A549 treated with GW870086 at 1 μM for 4 hours (cell line): ENCODE measurements at places on chromosomes 1 and 21. TPM values are rescaled to one million over a fixed set of nuclear protein-coding genes. Genes with fewer than 3 reads are reported as not detected.

PYHIN1 gene
- not detected in 5 replicates for total RNA-seq

NKAIN1 gene
- 0.97 to 1.6 TPM (median 1.1 TPM) in 5 replicates for total RNA-seq

GCSAML gene
- not detected in 5 replicates for total RNA-seq

UBL4B gene
- total RNA-seq = not detected in 5 replicates

GBP1 gene
- total RNA-seq = 0.05 to 0.17 TPM (median 0.10 TPM) in 5 replicates

NBPF10 gene
- 0.54 to 0.83 TPM (median 0.78 TPM) in 5 replicates for total RNA-seq

CR1 gene
- total RNA-seq = not detected in 5 replicates

NUP210L gene
- total RNA-seq = 0.02 TPM in 1 of 5 replicates, not detected in the others

TNNI3K gene
- total RNA-seq = 0.47 TPM in 1 of 5 replicates, not detected in the others

BMP8B gene
- total RNA-seq = 4.4 to 5.5 TPM (median 5.0 TPM) in 5 replicates

KCNE2 gene
- total RNA-seq = not detected in 5 replicates

SYNC gene
- 10.4 to 17.7 TPM (median 14.8 TPM) in 5 replicates for total RNA-seq

SLC2A5 gene
- total RNA-seq = 0.06 to 0.77 TPM (median 0.33 TPM) in 5 replicates

KRTAP11-1 gene
- not detected in 5 replicates for total RNA-seq

ASCL5 gene
- 0.09 to 0.23 TPM (median 0.10 TPM) in 4 of 5 replicates, not detected in the other for total RNA-seq

IL12RB2 gene
- total RNA-seq = 0.08 TPM in 1 of 5 replicates, not detected in the others

DLGAP3 gene
- total RNA-seq = 0.17 to 0.27 TPM (median 0.22 TPM) in 5 replicates

CRABP2 gene
- 7.8 to 14.9 TPM (median 8.6 TPM) in 5 replicates for total RNA-seq

OR10Z1 gene
- total RNA-seq = not detected in 5 replicates

GTF2B gene
- 23.9 to 30.3 TPM (median 25.5 TPM) in 5 replicates for total RNA-seq

OXCT2 gene
- 0.49 to 0.97 TPM (median 0.63 TPM) in 5 replicates for total RNA-seq

WLS gene
- total RNA-seq = 15.3 to 20.9 TPM (median 17.0 TPM) in 5 replicates

CASQ1 gene
- total RNA-seq = not detected in 5 replicates

CRYZ gene
- 75.5 to 88.7 TPM (median 82.8 TPM) in 5 replicates for total RNA-seq

COL9A2 gene
- total RNA-seq = 0.06 to 0.17 TPM (median 0.12 TPM) in 4 of 5 replicates, not detected in the other

GNG5 gene
- 188 to 199 TPM (median 190 TPM) in 5 replicates for total RNA-seq

MROH7 gene
- not detected in 5 replicates for total RNA-seq

CLCNKA gene
- 0.15 to 0.21 TPM in 2 of 5 replicates, not detected in the others for total RNA-seq

TRPM2 gene
- 7.5 to 10.9 TPM (median 8.1 TPM) in 5 replicates for total RNA-seq

HRNR gene
- total RNA-seq = 0.01 TPM in 1 of 5 replicates, not detected in the others

DNALI1 gene
- total RNA-seq = 0.05 to 0.38 TPM (median 0.05 TPM) in 3 of 5 replicates, not detected in the others

PPIAL4G gene
- not detected in 5 replicates for total RNA-seq

DCST1 gene
- not detected in 5 replicates for total RNA-seq

KIF26B gene
- 0.03 to 0.08 TPM (median 0.05 TPM) in 5 replicates for total RNA-seq

TTC22 gene
- 0.08 TPM in 1 of 5 replicates, not detected in the others for total RNA-seq

NBPF4 gene
- total RNA-seq = 0.05 to 0.14 TPM (median 0.14 TPM) in 3 of 5 replicates, not detected in the others

GRIK3 gene
- not detected in 5 replicates for total RNA-seq

CYP4X1 gene
- total RNA-seq = 0.11 TPM in 1 of 5 replicates, not detected in the others

ARMH1 gene
- total RNA-seq = 0.38 to 1.1 TPM (median 0.54 TPM) in 5 replicates

SMIM1 gene
- 0.79 to 1.9 TPM (median 1.3 TPM) in 5 replicates for total RNA-seq
